ENCODE measurements at places on chromosomes 13 and 19.

GRCh38 chr19:934865-935479, 9.1 kb downstream of the ARID3A start:
- ATAC-seq: peak; percentile 64

DNA sequence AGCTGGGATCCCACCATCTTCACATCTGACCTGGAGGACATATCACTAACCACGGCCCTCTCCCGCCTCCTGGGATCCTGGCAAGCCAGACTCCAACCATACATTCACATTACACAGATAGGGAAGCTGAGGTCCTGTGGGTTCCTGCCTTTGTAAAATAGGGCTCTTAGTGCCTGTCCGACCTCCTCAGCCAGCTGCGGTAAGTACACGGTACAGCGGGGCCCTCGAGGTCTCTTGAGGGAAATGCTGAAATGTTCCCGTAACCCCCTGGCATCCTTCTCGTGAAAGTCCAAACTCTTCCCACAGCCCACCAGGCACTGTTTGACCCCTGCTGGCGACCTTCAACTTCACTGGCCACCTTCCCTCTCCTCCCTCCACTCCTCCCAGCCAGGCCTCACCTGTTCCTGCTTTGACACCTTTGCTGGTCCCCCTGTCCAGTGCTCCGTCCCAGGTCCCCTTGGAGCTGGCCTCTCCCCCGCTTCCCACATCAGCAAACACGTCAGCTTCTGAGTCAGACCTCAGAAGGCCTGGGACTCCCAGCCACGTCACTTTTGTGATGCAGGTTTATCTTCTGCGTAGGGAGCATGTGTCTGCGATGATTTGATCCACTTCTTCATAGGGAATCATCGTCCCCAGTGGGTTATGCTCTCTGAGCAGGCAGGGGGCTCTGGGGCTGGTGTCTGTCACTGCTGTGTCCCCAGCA, 8.8 kb upstream of the GNG7 start:
- peak; percentile 56 for ATAC-seq

DNA sequence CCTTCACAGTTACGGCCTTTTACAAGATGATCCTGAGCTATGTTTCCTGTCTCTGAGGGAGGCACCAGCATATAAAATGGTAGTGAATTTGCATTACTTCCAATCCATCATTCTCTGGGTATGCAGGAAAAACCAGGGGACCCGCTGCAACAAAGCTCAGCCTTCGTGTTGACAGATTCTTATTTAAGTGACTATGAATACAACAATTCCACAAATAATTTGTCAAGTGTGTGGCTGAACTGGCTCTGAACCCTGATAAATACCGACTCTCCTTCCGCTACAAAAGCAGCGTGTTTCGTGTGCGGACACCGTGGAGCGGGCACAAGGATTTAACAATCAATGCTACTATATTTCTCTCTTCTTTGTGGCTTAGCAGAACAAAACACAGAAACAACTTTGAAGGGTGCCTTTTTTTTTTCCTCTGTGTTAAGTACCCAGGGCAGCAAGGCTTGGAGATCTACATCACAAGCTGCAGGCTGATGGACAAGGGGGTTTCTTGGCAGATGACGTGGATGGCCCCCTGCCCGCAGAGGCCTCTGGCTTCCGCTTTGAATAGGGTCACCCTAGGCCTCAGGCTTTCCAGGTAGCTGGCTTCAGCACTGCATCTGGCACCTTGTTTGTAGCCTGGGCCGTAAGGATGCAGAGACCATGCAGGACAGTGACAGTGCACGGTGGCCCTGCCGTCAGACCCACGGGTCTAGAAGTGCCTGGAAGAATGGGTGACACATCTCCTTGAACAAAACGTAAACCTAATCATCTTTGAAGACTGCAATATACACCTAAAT, 280.5 kb upstream of the TSHZ3 start:
- ATAC-seq: no peak

DNA sequence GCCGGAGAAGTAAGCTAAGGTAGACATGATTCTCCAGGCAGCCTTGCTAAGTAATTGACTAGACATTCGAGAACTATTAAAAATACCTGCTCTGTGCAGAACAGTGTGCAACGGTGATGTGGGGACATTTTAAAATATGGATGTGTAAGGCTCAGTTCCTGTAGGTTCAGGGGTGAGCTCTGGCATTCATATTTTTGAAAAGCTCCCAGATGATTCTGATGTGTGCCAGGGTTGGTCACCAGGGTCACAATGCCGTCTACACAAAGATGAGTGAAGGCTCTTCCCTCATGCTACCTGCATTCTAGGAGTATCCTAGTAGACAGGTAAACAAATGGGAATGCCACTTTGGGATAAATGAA, 702 bp upstream of the EPSTI1 start:
- peak; percentile 4 for ATAC-seq

GRCh38 chr19:50535672-50536187, 22.0 kb upstream of the ASPDH start:
- ATAC-seq: no peak

DNA sequence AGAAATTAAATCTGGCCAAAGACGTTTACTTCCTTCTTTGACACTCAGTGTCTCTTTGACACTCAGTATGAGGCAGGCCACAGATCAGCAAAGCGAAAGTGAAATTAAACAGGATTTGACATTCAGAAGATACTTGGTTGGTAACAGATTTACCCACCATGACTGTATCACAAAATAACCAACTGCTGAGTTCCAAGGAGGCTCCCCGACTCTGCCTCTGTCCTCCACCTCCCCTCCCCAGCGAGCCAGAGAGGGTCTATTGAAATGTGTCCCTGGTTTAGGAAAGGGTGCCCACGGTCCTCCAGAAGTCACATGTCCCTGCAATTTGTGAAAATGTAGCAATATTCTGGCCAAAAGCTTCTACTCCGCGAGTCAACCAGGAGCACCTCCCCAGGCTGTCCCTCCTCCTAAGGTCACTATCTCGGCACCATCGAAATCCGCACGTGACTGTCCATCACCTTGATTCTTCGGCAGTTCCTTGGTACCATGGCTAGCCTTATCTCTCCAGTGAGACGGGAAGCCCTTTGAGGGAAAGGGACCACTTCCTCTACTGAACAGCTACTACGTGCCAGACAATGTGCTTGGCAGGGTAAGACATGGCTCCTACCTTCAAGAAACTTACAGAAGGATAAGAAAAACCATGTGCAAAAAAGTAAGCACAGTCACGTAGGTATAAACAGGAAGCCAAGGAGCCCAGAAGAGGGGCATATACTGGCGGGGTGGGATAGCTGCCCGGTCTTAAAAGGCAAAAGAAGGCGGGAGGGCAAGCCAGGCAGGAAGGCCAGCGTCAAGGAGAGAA, 1.5 kb downstream of the N4BP2L1 start:
- ATAC-seq: peak; percentile 21

DNA sequence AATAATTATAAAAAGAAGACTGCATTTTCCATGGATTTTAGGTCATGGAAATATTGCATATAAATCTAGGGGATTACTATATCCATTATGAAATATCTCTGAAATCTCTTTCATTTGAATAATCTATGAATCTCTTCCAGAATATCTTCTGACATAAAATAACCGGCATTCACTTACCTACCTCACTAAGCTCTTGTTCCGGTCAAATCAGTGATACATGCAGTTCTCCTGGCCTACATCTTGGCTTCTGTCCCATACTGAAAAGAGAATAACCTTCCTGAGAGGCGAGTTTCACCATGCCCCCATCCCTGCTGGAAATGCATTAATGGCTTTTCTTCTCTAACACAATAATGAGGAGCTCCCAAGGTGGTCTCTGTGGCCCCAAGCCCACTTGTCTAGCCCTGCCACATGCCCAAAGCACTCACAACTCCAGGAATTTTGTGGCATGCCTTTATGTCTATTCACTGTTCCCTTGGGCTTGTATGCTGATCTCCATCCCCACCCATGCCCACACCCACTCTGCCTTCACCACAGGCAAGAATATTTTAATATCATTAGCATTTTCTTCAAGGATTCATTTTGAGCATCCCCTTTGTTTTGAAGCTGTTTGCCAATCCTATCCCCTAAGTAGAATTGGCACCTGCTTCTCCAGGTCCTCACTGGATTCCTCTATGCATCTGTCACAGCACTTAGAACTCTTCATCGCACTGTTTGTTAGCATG, 401.6 kb downstream of the COG6 start:
- ATAC-seq: no peak

GRCh38 chr13:40402931-40403431, 263.5 kb downstream of the FOXO1 start:
- no peak for ATAC-seq

DNA sequence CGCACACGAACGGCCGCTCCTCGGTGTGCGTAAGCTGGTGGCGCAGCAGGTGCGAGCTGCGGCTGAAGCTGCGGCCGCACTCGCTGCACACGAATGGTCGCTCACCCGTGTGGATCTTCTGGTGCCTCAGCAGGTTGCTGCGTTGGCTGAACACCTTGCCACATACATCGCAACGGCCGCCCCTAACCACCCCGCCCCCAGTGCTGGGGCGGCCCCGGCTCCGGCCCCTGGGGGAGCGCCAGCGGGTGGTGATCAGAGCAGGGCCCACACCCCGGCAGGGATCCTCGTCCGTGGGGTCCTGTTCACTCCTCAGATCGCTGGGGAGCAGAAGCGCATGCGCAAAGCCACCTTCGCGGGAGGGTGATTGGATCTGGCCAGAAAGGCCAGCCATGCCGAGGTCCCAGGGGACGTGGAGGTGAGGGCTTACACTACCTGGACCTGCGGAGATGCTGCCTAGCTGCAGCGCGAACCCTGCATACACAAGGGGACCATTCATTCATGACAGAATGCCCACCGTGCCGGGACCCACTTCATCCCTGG, 4.7 kb upstream of the UBE2M start:
- ATAC-seq: no peak

GRCh38 chr19:47225746-47226425, 5.1 kb downstream of the BBC3 start:
- ATAC-seq: peak; percentile 84

DNA sequence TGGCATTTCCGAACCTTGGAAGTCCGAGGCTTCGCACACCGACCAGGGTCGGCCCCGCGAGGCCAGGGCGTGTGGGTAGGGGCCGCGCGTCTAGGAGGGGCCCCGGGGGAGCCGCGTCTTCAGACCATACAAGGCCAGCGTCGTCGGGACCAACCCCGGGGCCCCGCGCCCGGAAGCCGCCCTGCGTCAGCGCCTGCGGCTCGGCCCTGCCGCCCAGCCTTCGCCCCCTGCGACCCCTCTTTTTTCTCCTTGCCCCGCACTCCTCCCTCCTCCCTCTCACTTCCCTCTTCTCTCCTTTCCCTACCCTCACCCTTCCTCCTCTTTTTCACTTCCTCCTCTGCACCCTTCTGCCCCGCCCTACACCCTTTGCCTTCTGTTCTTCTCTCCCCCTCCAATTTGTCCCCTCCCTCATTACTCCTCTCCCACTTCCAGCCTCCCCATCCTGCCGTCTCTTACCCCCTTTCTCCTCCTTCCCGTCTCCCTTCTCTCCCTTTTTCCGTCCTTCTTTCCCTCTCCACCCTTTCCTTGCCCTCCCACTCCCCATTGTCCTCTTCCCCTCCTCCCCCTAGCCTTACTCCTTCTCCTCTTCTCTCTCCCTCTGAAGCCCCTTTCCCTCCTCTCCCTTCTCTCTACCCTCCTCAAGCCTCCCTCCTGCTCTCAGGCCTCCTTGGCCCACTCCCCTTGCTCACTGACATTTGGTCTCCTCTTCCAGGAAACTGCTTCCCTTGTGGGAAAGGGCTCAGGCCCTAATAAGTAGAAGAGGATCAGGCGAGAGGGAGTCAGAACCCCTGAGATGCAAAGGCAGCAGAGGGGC, 2.2 kb upstream of the PLEKHG2 start:
- peak; percentile 3 for ATAC-seq

- no peak for ATAC-seq
Measured at GRCh38 chr13:106756446-106756845, 188.5 kb upstream of the ARGLU1 start.

GRCh38 chr13:113022391-113022744, 53.4 kb downstream of the MCF2L start:
- ATAC-seq: peak; percentile 49

DNA sequence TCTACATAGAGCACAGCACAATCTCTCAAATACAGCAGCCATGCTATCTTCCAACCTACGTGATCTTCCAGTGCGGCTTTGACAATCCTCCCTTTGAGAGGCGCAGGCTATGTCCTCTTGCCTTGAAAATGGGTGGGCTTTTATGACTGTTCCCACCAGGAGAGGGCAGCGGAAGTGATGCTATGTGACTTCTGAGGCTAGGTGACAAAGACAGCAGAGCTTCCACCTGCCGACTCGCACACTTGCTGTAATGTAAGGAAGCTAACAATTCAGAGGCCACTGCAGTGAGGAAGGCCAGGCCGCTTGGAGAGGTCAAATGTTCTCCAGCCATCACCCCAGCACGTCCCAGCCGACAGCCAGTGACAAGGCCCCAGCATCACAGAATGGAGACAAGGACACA, 65.8 kb downstream of the MRPL57 start:
- no peak for ATAC-seq

DNA sequence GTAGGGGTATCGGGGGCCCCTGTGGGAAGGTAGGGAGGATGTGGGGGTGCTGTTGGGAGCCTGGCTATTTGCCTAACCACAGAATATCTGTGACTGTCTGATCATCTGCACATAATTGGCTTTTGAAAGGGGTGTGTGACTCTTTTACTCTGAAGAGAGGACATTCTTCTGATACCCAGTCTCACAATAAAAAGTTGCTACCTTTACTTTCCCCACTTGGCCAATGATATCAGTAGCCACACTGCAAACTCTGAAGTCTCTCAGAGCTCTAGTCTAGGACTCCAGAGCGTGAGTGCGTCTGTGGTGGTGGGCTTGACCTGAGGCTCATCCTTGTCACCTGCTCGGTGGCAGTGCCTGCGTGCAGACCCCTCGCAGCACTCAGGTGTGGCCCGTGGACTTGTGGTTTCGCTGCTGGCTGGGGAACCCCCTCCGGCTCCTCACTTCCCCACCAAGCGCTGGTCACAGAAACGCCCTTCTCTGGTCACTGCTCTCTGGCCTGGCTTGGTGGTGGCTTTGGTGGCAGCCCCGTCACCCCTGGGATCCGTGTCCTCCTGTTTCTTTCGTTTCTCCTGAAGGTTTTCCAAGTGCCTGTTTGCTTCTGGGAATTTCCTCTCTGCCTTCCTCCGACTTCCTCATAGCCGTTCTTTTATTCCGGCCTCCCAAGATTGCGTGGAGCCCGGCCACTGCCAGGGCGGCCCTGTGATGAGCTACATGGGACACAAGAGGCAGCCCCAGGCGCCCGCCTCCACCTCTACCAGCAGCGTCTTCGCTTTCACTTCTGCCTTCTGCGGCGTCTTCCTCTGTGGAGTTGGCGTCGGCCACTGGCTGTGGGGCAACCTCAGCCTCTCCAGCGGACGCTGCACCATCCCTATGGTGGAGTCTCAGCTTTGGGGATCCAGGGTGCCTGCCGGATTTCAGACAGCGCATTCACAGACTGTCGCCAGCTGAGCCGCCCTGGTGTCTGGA, 78.0 kb downstream of the ATP11A start:
- ATAC-seq: no peak

DNA sequence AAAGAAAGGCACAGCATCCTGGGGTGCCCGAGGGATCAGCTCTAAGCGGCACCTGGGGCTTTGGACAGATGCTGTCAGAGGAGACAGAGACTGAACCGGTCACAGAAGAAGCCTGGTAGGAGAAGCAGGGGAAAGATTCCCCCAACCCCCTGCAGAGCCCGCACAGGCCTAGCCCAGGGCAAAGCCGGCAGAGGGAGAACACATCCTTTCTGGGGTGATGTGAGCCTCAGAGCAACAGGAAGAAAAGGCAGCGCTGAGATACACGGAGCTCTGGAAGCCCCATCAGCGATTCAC, 101.2 kb downstream of the CRYL1 start:
- no peak for ATAC-seq

Measured in esophagus mucosa (tissue), 1 donor.